ENCODE measurements at places on chromosomes 2 and 18. TPM values are rescaled to one million over a fixed set of nuclear protein-coding genes. Genes with fewer than 3 reads are reported as not detected.

DNA sequence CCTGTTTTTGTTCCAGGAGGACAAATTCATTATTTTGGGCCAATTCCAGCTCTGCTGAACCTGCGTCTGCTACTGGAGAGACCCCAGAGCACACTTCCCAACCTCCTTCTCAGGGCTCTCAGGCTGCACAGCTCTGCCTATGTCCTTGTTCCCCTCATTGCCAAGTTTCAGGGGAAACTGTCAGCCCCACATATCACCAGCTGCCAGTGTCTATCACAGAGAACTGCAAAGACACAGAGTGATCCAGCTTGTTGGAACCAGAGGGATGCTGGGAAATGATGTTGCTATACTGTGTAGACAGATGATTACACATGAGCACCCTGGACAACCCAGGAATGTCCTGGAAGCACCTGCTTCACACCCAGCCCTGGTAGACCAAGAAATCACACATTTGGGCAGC, 67.4 kb upstream of the TMEM247 start:
- no peaks in the 10 kb centered on the region for H3K27me3 ChIP-seq
- no peaks in the 10 kb centered on the region for H3K36me3 ChIP-seq
- H3K4me3 ChIP-seq: no peak overlapping the region
- no peak overlapping the region for H3K27ac ChIP-seq
- DNase-seq: no peak

Gene C2orf15
- total RNA-seq: 5.6 TPM

GRCh38 chr2:231704017-231704416, 4.3 kb upstream of the PTMA start:
- no peak overlapping the region for H3K4me3 ChIP-seq
- H3K4me1 ChIP-seq: peaks cover 3% of the 10 kb centered on the region
- peak; percentile 0 for DNase-seq
- no peak overlapping the region for H3K27ac ChIP-seq
- H3K36me3 ChIP-seq: no peaks in the 10 kb centered on the region

GRCh38 chr2:174574657-174575056, 22.9 kb downstream of the WIPF1 start:
- no peak for DNase-seq
- no peaks in the 10 kb centered on the region for H3K4me1 ChIP-seq
- H3K27me3 ChIP-seq: no peaks in the 10 kb centered on the region
- H3K36me3 ChIP-seq: no peaks in the 10 kb centered on the region
- no peak overlapping the region for H3K4me3 ChIP-seq
- no peak overlapping the region for H3K27ac ChIP-seq

DNA sequence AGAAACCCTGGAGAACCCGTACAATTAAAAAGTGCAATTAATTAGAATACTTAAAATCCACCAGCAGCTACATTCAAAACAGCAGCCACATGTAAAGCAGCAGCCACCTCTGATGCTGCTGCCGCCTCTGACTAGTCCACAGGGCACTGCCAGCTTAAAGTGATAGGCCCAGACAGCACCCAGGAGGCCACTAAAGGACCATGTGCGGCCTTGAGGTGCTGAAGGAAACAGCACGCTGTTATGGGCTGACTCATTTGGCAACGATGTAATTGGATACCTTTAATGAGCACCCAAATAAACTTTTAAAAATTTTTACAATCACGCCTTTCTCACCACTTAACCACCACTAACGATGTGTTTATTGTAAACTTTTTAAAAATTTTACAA, 209.3 kb upstream of the NCKAP5 start:
- H3K4me1 ChIP-seq: peaks cover 7% of the 10 kb centered on the region
- no peaks in the 10 kb centered on the region for H3K27me3 ChIP-seq
- H3K36me3 ChIP-seq: no peaks in the 10 kb centered on the region
- no peak overlapping the region for H3K27ac ChIP-seq
- DNase-seq: no peak

- peaks cover 7% of the 10 kb centered on the region for H3K4me1 ChIP-seq
- DNase-seq: no peak
- no peak overlapping the region for H3K4me3 ChIP-seq
- no peaks in the 10 kb centered on the region for H3K27me3 ChIP-seq
- H3K27ac ChIP-seq: no peak overlapping the region
Measured at GRCh38 chr2:39625193-39625926, 40.4 kb upstream of the TMEM178A start.

Gene CRYBA2
- not detected for total RNA-seq

Measured in neural progenitor cell (in vitro differentiated cells).